Umbilical cord (tissue), 2 donors: ENCODE measurements at places on chromosomes 1 and 21.
A peak's percentile ranks its signal among the peaks of the same experiment; 100 is the strongest.

GRCh38 chr1:160219062-160219929 is 14.1 kb downstream of the PEA15 start:
- peak; percentile 84 for DNase-seq

GRCh38 chr1:6861075-6861724 is 75.9 kb downstream of the CAMTA1 start:
- DNase-seq: no peak

- DNase-seq: no peak
Observed at GRCh38 chr1:248521856-248522255, 14.0 kb downstream of the OR2G6 start.

DNA sequence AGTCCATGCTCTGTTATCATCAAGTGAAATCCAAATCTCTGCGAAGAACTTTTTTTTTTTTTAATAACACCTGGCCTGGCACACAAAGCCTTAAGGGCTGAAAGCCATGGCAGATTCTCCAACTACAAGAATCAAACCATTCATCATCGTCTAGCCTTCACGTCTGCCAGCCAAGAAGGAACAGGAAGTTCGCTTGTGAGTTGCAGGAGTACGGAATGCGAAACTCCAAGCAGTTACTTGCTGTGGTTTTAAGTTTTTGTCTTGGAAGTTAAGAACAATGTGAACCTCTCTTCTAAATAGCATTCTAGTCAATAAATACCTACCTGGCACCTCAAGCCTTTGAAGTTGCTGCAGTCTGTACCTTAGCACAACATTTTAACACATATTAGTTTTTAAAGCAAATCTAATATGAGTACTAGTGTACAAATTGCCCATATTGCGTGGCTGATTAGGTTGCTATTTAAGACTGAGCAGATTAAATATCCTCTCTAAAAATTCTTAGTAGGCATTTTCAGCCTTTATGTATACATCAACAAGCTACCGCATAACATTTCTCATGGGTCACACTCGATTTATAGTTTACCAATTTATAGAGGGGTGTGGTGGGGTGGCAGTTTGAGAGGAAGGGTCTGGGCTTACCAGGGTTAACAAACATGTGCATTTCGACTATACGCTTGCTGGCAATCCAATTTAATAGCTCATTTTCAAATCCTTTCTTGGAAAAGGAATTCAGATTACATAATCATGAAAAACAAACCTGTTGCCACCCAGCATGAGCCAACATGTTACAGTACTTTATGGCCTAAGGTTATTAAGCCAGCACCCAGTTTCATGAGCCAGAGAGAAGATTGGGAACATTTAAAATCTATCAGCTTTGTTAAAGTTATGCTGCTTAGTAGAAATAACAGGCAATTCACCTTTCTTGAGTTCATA is 22.2 kb upstream of the PTPN14 start:
- DNase-seq: peak; percentile 27

DNA sequence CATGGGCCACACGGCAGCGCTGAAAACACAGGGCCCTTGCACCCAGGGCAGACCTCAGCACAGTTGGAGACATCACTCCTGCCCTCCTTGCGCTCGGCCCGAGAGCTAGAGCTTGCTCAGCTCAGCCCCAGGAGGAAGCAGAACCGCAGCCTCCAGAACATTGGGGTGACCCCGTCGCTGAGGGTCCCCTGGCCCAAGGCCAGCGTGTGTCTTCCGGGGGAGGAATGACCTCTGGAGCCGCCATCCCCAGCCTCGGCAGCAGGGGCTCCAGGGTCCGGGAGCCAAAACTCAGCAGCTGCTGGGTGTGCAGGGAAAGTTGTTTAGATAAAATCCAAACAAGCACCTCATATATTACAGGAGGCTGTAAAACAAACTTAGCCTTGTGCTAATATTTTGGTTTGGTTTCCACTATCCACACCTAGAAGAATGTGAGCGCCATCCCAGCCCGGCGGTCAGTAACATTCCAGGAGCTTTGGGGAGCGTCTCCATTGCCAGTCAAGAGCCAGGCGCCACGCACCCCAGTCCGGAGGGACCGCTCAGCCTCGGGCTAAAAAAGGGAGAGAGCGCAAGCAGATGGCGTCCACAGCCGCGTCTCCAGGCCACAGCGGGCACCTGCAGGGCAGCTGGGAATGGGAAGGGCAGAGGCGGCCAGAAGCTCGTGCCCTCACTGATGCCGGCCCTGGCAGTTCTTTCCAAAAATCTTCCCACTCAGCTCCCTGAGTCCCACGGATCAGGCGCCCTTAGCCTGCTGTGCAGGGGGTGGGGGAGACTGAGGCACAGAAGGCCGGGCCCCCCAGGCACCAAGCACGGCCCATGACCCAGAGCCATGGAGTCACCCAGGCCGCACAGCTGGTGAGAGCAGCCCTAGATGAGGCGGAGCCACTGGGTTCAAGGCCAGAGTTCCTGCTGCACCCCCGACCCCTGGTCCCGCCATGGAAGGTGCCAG is 52.0 kb downstream of the SLX9 start:
- no peak for DNase-seq

GRCh38 chr1:183022202-183023145 is 746 bp upstream of the LAMC1 start:
- DNase-seq: peak; percentile 96

DNA sequence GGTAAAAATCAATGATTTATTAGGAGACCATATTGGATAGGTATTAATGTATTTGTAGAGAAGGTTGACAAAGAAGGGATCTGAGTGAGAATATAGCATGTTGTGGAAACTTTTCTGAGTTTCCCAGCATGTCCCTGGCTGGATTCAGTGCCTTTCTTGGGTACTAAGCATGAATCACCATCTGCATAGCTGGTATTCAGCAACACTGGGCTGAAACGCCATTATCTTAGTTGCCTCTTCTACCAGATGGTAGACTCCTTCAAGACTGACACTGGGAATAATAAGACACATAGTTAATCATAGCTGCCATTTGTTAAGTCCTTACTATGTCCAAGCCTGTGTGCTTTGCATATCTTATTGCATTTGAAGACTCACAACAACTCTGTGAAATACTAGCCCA is 45.5 kb downstream of the ATP5PF start:
- no peak for DNase-seq

GRCh38 chr1:25111706-25112105 is 120.6 kb downstream of the SYF2 start:
- no peak for DNase-seq

DNA sequence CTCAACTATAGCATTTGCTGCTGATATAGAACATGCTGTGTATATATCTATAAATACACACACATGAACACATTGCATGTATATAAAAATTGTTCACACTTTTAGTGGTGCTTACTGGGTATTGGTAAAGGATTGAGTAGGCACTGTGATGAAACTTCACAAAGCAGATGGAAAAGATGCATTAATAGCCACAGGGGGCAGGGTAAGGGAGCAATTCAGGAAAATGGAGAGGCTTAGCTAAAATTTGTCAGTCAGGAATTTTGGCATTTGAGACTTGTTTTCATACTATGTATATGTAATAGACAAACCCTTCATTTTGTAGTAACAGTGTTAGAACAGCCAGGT is 633 bp upstream of the PPFIA4 start:
- no peak for DNase-seq

DNA sequence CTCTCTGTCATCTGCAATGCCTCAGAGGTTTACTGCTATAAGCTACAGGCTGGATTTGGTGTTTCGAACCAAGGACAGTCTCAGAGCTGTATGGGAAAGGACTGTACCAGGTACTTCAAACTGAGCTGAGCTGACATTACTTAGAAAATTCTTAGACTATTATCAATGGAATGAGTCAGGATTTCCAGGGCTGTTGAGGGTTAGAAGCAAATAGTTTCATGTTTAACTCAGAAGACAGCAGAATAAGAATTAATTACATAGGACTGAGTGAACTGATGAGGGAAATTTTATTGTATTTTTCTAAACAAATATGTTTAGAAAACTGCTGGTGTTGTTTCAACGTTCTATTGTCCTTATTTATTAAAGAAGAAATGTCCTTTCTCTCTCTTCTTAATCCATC is 74.3 kb upstream of the CAPZB start:
- no peak for DNase-seq

DNA sequence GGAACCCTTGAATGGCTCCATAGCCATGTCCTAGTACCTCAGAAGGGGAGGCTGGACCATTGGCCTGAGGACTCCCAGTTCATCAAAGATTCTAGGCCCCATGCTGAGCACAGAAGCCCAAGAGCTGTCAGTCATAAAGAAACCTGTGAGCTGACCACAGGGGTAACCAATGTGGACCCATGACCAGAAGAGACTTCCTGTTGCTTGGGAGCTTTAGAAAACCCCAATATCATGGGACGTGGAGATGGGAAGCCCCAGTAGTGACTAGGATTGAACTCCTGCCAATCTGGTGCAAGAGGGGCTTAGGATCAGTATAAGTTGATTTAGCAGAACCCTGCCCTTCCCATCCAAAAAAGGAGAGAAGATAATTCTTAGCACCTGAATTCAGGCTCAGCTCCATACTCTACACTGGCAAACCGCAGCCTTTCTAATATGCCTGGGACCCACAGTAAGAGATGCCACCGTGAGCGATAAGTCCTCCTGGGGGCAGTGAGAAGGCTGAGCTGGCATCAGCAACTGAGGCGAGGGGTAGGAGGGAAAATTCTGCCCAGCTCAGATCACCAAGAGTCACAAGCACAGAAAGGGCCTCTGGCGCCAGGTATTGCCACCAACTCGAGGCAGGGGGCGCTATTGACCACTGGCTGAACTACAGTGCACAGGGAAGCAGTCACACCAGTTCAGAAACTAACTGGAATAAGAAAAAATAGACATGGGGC is 108.9 kb downstream of the CAPN8 start:
- no peak for DNase-seq

DNA sequence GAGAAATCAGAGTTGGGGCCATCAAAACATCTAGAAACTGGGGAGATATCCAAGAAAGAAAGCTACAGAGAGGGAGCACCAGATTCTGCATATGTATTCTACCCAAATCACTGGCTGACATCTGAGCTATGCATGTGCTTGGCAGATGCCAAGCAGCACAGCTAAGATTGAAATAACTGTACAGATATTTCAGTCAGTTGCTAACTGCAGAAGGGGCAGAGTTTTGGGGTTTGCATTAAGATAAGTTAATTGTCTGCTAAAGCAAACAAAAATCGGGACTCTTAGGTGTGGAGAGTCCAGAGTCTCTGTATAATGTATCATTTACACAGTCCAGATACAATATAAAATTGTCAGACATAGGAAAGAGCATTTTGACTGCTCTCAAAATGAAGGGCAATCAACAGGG is 437.1 kb downstream of the PTBP2 start:
- peak; percentile 18 for DNase-seq

DNA sequence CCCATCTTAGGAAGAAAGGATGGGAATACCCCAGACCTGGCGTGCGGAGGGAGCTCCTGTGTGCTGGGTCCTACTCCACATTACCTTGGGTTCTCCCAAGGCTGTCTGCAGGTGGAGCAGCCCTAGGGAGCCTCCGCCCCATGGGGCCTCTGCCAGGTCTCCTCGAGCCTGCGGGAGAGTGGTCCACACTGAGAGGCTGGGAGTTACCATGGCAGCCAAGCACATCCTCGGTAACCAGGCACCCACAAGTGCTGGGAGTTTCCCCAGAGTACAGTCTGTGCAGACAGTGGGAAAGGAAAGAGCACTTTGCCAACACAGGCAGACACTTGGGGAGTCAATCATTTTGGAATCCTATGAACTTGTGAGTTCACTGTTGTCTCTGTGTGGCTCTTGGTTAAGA is 249.4 kb downstream of the DYRK1A start:
- DNase-seq: no peak

DNA sequence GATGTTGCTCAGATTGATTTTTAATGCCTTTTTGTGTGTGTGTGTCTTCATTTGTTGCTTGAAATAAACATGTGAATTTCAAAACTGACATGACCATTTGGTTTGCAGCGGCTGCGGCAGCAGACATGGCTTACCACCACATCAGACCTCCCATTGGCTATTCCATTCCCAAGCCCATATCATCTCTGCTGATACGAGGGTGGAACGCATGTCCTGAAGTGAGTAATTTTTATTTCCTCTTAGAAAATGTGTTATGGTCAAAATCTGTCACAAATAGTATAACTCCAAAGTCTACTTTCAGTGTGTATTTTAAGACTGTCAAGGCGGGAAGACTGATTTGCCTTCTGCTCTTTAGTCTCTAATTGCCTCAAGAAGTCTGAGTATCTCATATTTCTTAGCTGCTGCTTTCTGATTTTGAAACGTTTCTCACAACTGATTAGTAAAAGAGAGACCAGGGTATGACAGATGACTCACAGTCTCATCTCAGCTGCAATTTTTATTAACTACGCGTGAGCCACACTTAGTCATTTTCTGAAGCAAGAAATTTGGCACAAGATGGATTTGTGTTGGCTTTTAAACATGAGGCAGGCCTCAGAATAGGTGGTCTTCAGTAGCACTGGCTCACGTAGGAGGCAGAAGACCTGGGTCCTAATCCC is 49.0 kb downstream of the LRRC53 start:
- peak; percentile 13 for DNase-seq

GRCh38 chr1:192979542-192979941 is 79.6 kb downstream of the UCHL5 start:
- DNase-seq: no peak

- DNase-seq: no peak
Observed at GRCh38 chr21:38413958-38414548, 84.2 kb downstream of the ERG start.

GRCh38 chr1:6582370-6582769 is 2.6 kb downstream of the ZBTB48 start:
- DNase-seq: no peak

DNA sequence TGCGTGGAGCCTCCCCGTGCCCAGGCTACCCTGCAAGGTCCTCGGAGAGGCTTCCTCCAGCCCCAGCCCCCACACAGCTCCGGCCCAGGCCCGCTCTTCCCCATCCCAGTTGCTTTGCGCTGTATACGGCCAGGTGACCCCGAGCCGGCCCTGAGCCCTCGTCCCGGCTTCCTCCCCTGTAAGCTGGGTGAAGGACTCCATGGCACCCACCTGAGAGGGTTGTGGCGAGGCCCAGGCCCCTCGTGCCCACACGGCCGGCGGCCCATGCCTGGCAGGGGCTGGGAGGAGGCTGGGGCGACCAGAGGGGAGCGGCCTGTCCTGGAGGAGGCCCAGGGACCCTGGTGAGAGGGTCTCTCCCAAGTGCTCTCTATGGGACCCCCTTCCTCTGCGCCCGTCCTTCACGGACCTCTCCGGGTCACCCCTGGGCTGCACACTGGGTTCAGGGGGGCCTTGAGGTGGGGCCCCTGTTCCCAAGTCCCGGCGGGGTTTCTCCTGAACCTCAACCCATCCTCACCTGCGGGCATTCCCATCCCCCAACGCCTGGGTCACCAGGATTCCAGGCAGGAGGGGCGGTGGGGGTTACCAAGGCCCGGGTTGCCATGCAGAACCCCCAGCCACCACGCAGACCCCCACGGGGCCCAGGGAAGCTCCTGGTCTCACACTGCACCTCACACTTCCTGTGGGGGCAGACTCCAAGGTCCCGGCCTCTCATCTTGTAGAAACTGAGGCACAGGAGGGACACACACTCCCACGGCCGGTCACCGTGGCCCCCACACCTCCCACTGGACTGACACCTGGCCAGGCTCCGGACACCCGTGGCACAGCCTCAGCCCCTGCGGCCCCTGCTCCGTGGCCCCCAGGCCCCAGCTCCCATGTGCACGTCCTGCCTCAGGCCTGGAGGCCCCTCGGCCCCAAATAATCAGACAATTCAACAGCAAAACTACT is 25.2 kb downstream of the COL6A1 start:
- no peak for DNase-seq

GRCh38 chr1:206687915-206688442 is 3.3 kb downstream of the MAPKAPK2 start:
- DNase-seq: no peak
